ENCODE measurements at places on chromosomes 12 and 14.

DNA sequence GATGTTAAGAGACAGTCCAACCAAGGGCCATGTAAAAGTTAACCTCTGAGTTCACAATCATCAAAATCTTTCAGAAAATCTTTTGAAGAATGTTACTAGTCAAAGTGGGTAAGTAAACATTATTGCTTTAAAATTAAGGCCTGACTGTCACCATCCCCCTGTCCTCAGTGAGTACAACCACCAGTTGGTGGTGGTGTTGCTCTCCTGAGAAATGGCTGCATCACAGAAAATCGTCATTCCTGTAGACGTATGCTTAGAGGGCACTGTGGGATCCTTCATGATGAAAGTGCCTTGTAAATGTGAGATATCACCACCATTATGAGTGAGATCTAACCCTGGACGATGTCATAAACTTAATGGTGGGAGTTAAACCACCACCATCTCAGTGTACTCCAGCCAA lies 451.2 kb downstream of the RPS29 start:
- no peak for DNase-seq

GRCh38 chr14:80427101-80427500 lies 215.8 kb upstream of the DIO2 start:
- DNase-seq, result no peak

DNA sequence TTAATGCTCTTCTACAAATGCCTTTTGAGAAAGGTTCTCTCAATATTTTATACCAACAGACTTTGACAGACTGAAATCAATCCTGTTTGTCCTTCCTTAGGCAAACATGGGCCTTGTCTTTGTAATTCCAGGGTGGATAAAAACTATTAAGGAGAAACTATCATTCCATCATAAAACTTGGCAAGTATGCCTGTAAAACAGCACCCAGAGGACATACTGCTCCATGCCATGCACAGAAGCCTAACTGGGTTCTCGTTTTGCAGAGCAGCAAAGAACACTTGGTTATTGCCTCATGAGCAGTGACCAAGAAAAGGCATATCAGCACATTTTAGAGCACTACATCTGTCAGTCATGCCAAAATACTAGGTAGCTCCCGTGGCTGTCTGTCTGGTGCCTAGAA lies 33.8 kb upstream of the PTGDR start:
- DNase-seq, result no peak

GRCh38 chr12:116141110-116141832 lies 136.2 kb downstream of the MED13L start:
- no peak for DNase-seq

- DNase-seq, result no peak
Observed at GRCh38 chr12:95605087-95605486, 53.8 kb upstream of the USP44 start.

- no peak for DNase-seq
Observed at GRCh38 chr12:93440043-93440835, 1.5 kb downstream of the UBE2N start.

GRCh38 chr12:5213990-5214389 lies 170.3 kb downstream of the KCNA5 start:
- DNase-seq, result no peak

GRCh38 chr14:94890785-94891184 lies 120.9 kb upstream of the GSC start:
- no peak for DNase-seq

- no peak for DNase-seq
Observed at GRCh38 chr12:28413460-28414109, 223.3 kb downstream of the CCDC91 start.

Measured in stimulated activated CD8-positive, alpha-beta memory T cell treated with anti-CD3 and anti-CD28 coated beads, Interleukin-7, amount 100 ng/mL, for 48 hours (primary cell).